Activated T-helper 1 cell treated with anti-CD3 and anti-CD28 coated beads, Interleukin-2, amount 50 U/mL, for 16 hours (primary cell): ENCODE measurements at places on chromosomes 1 and 21.

DNA sequence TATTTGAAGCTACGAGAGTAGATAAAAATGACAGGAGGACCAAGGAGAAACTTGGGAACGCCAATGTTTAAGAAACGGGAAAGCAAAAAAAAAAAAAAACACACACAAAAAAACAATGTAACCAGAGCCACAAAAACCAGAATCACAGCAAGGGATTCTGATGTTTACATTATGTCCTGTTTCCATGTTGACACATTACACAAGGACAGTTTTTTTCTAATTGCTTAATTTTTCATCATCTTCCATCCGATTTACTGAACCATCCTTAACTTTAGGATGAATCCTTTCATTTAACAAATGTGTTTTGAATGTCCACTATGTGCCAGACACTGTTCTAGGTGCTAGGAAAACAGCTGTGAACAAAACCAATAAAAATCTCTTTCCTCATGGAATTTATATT, 1.4 kb upstream of the BCL10 start:
- no peak for DNase-seq

GRCh38 chr1:60133000-60133673, 59.6 kb upstream of the C1orf87 start:
- DNase-seq = no peak

GRCh38 chr1:161193561-161194235, 5.2 kb downstream of the ADAMTS4 start:
- no peak for DNase-seq

- DNase-seq = no peak
These were observed 32.4 kb downstream of the SLAMF1 start for GRCh38 chr1:160614410-160614809.

DNA sequence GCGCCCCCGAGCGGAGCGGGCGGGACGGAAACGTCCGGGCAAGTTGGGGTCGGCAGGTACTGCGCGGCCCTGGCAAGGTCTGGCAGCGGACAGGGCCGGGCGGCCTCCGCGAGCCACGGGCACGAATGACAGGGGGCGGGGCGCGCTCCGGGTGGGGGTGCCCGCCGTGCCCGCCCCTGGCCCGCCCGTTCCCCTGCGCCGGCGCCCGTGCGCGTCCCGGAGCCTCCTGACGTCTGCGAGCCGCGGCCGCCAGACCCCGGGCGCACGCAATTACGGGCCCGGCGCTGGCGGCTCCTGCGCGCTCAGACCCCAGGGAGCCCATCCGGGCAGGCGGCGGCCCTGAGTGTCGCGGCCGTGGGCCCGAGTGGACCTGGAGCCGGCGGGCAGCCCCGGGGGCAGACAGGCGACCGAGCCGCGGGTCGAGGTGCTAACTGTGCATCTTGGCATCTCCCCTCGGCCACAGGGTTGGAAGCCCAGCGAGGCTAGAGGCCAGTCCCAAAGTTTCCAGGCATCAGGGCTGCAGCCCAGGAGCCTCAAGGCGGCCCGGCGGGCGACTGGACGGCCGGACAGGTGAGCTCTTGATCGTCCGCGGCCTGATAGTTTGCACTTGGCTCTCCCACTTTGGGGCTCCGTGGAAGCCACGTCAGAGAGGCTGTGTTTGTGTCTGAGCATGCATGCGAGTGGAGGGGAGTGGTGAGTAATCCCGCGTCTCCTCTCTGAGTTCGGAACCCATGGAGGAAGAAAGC, 918 bp downstream of the MIB2 start:
- no peak for DNase-seq

DNA sequence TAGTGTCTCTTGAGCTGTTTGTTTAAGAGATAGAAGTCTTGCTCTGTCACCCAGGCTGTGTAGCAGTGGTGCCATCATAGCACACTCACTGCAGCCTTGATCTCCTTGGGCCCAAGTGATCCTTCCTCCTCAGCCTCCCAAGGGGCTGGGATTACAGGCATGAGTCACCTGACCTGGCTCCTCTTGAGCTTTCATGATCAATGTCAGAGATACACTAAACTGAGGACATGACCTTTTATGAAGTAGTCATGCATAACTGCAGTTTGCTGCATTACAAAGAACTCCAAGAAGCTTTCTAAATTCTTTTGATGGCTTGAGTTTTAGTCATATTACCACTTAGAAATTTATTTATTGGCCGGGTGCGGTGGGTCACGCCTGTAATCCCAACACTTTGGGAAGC, 77.7 kb downstream of the CC2D1B start:
- DNase-seq = no peak

- DNase-seq = no peak
These were observed 179.3 kb downstream of the ETS2 start for GRCh38 chr21:38984982-38985567.

- DNase-seq = no peak
These were observed 31.0 kb downstream of the TNNT2 start for GRCh38 chr1:201346337-201346939.

DNA sequence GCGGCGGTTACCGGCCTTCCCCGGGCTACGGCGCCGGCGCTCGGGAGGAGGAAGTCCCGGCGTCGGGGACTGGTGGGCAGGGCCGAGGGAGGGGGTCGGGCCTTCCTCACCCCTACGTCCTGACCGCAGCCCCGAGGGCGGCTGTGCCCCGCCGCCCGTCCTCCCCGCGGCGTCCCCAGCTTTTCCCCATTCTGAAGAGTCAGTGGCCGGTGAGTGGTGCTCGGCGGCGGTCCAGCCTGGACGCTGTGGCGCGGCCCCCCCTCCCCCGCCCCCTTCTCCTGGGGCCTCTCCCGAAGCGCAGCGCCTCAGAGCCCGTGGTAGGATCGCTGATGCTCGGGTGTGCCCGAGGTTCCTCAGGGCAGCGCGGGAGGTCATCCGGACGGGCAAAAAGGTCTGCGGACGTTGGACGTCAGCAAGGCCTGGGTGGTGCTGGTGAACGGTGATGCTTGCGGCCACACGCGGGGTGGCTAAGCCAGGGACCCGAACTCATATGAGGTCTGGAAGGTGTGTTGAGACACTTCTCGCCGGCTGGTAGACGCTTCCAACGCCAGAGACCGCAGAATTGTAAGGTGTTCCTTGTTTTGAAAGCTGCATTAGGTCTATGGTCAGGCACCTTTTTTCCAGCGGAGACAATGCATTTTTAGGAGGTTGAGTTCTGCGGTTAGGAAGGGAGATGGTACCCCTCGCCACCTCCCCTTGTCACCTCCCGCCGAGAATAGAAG, 725 bp downstream of the SLC25A33 start:
- peak; percentile 34 for DNase-seq

GRCh38 chr1:24107462-24108138, 4.3 kb downstream of the MYOM3 start:
- DNase-seq = no peak

DNA sequence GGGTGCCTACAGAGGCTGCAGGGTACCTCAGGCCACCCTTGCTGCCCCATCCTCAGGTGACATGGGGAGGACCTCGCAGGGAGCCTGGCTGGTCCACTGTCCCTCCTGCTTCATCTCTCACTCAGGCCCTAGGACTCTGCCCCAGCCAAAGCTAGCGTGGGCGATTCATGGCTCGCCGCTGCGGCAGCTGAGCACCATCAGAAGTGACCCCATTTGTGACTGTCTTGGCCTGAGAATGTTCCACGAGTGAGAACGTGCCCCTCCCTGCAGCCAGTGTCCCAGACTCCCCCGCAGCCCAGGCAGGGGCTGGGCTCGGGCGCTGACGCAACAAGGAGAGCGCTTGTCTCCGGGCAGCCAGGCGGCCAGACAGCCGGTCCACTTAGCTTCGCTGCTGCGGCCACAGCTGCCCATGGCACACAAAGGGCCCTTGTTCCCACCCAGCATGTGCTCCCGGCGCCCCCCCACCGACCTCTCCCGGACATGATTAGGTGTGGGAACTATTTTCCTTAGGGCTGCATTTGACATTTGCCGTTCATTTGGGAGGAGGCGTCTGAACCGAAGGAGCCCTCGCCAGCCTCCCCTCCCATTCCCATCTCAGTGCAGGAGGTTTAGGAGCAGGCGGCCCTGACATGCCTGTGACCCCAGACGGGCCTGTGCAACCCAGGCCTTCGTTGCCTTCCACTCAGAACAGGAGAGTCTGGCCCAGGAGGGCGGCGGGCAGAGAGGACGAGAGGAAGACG, 19.3 kb upstream of the POFUT2 start:
- no peak for DNase-seq

DNA sequence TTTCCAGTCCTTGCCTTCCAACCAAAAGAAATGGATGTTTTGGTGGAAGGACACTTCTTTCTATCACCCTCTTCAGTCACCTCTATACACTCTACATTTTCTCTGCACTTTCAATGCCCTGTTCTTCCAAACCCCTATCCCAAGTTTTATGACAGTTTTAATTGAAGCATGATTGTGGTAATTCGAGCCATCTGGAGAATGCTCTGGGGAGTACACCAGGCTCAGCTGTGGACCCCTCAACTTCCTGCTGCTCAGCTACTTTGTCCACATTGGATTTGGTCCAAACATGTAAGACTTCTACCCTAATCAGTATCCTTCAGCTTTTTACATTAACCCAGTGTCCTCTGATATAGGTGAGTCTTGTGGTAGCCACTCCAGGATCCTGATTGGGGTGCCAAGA, 129.6 kb downstream of the SYT2 start:
- no peak for DNase-seq

- DNase-seq = no peak
These were observed 37.2 kb downstream of the PTPN14 start for GRCh38 chr1:214514032-214514818.

GRCh38 chr1:63950023-63950422, 176.2 kb downstream of the ROR1 start:
- DNase-seq = no peak
